ENCODE measurements at places on chromosomes 6 and 20.

- no peak for DNase-seq
Observed at GRCh38 chr6:34663831-34664255, 32.7 kb downstream of the ILRUN start.

DNA sequence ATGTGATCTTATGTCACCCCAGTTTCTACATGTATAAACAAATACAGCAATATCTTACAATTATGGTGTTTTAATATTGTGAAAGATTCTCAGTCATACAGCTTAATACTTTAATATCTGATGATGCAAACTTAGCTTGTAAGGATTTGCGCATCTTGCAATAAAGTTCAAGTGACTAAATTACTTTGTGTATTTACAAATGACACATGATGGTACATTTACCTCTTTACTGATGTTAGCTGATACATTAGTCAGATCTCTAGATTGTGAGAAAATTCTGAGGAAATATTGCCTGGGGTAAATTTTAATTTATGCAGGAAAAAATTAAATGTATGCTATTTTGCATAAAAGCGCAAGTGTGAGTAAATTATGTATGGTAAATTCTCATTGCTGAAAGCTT lies 418.8 kb upstream of the MMS22L start:
- DNase-seq: no peak

GRCh38 chr6:98627129-98627775 lies 207.1 kb upstream of the POU3F2 start:
- DNase-seq: no peak

DNA sequence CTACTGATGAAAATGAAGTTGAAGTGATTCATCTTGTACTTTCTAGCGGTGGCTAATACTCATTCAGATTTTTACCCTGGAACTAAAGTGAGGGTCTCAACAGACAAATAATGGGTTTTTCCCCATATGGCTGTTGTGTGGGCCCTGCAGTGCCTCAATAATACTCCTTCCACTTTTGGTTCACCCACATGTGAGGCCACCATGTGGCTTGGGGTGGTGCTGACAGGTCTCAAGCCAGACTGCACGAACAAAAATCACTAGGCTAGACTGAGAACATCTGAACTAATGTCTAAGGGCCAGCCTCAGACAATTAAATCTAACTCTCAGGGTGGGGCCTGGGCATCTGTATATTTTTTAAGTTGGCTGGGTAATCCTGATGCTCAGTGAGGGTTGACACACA lies 7.9 kb upstream of the COL12A1 start:
- no peak for DNase-seq

- no peak for DNase-seq
Observed at GRCh38 chr6:37783025-37783855, 36.3 kb upstream of the ZFAND3 start.

GRCh38 chr6:9628819-9629218 lies 786.1 kb downstream of the TFAP2A start:
- DNase-seq: no peak

- DNase-seq: peak; percentile 23
Observed at GRCh38 chr6:87806635-87807034, 104.6 kb upstream of the AKIRIN2 start.

GRCh38 chr20:56631318-56631989 lies 2.3 kb downstream of the TFAP2C start:
- no peak for DNase-seq

DNA sequence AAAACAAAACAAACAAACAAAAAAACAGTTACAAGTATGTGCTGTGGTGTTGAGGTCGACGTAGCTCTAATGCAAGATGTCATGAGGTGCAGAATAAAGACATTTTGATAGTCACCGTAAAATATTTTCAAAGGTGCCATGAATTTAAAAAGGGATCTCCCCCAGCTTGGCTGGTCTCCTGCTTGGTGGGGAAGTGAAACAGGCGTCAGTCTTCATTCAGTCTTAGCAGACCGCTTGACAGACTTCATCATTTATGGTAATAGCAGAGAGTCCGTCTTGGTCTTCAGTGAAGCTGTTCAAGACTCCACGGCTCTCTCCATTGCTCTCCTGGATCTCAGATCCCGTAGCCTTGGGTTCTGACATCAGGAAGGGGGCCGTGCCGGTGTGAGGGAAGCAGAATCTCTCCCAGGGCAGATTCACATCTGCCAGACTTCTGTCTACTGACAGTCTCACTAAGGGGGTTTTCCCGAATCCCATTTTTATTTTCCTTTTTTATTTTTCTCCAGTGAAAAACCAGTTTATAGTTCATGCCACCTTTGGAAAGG lies 1.6 kb downstream of the SLC24A3 start:
- no peak for DNase-seq

GRCh38 chr6:11738661-11739375 lies 39.8 kb downstream of the ADTRP start:
- no peak for DNase-seq

Data from HEK293T (cell line).